ENCODE measurements at places on chromosomes 16 and 17. TPM values are rescaled to one million over a fixed set of nuclear protein-coding genes. Genes with fewer than 3 reads are reported as not detected.

GRCh38 chr16:57950382-57950781 lies 20.5 kb downstream of the CNGB1 start:
- no peak for ATAC-seq

DNA sequence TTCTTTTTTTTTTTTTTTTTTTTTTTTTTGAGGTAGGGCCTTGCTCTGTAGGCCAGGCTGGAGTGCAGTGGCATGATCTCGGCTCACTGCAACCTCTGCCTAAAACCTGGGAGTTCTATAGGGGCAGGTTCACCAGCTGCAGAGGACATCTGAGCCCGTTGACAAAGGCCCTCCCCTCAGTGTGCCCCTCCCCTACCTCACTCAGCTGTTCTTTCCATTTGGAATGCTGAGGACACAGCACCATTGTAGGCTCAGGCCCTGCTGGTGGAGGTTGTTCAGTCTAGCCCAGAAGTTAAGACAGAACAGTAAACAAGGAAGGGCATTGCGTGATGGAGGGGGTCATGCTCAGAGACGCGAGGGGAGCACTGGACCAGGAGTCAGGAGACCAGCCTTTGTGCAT lies 21.8 kb upstream of the KIF19 start:
- ATAC-seq, result no peak

DNA sequence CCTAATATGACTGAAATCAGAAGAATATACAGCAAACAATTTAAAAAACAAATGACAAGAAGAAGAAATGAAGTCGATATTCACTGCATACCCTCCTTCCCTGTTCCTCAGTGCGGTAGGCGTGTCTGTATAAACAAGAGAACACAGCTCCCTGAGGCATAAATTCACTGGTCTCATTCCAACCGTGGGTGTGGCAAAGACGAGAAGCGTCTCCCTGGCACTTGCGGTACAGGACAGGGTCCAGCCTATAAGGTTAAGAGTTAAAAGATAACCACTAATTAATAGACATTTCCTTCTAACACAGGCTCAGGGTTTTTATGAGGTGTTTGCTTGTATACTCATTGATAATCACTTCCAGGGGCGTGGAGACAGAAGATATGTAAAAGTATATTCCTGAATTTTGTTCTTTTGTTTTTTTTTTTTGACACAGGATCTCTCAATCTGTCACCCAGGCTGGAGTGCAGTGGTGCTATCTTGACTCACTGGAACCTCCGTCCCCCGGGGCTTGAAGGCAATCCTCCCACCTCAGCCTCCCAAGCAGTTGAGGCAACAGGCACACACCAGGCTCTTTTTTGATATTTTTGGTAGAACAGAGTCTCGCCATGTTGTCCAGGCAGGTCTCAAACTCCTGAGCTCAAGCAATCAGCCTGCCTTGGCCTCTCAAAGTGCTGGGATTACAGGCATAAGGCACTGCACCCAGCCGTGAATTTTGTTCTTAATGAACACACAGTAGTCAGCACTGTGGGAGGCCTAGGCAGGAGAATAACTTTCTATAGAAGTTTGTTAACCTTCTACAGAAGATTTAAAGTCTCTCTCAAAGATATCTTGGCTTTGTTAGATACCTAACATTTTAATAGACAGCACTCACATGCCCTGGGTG lies 59.1 kb upstream of the CLEC18B start:
- ATAC-seq, result no peak

GRCh38 chr17:50206604-50207293 lies 5.3 kb upstream of the COL1A1 start:
- ATAC-seq, result no peak

DNA sequence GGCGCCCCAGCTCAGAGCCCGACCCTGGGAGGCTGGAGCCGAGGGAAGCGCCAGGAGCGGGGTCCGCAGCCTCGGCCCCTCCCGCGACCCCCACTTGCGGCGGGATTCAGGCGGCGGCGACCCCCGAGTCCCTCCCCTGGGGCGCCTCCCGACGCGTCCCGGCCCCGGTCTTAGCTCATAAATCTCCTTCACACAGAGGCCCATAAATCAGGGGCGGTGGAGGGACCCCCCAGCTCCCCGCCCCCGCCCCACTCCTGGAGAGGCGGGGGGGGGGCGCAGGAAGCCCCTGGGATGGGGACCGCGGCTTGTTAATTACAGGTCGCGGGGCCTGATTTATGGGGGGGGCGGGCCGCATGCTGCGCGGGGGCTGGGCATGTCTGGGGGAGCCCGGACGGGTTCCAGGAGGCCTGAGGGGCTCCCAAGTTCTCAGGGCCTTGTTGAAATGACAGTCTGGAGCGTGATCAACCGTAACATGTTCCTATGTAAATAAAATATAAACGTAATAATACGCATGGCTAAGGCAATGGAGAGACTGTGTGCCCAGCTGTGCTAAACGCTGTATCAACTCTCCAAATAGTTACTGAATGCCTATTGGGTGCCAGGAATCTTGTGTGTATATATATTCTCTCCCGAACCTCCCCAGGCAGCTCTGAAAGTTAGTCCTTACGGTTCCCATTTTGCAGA lies 10.0 kb upstream of the BHLHA9 start:
- ATAC-seq, result no peak

DNA sequence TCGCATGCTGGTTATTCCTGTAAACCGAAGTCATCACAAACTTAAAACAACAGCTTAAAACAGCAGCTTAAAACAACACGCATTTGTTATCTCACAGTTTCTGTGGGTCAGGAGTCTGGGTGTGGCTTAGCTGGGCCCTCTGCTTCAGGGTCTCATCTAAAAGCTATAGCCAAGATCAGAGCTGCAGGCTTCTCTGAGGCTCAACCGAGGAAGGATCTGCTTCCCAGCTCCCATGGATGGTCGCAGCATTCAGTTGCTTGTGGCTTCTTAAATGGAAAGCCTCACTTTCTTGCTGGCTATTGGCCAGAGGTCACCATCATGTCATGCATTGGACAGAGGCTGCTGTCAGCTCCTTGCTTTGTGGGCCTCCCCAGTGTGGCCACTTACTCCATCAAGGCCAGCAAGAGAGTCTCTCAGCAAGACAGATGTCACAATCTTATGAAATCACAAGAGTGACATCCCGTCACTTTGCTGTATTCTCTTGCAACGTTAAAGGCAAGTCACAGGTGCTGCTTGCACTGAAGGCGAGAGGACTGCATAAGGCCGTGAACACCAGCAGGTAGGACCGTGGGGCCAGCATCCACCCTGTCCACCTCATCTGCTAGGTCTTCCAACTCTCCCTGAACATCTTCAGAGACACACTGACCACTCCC lies 117.9 kb upstream of the TNRC6C start:
- no peak for ATAC-seq

DNA sequence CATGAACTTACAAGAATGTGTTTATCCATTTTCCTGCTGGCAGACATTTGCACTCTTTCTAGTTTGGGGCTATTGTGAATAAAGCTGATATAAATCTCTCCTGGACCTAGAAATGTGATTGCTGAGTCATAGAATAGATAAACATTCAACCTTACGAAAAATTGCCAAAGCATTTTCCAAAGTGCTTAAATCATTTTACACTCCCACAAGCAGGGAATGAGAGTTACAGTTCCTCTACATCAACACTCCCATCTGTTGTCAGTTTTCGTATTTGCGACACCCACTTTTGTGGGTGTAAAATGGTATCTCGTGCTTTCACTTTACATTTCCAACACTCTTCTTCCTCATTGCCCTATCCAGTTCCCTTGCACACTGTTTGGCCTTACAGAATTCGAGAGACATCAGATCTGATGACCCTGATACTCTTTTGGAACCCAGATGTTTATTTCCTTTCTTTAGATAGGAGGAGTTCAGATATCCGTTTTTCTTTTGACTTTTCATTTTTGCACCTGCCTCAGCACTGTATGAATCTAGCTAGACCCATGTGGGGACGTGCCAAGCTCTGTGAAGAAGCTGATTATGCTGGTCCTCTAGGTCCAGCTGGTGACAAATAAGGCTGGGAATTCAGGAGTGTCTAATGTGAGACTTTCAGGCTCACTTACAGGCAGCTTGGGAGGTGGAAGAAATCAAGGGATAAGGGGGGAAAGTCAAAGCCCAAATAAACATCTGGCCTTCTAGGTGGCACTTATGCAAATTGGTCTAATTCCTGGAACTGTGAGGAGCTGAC lies 14.0 kb downstream of the SOX9 start:
- no peak for ATAC-seq

- no peak for ATAC-seq
Measured at GRCh38 chr17:48748718-48749566, 20.4 kb upstream of the HOXB13 start.

- ATAC-seq, result no peak
Measured at GRCh38 chr16:78879011-78879410, 721.5 kb downstream of the MAF start.

SHMT1 gene
- 19.2 TPM for total RNA-seq

Data from gastroesophageal sphincter (tissue), 4 donors.